ENCODE measurements at places on chromosomes 5 and 9.

DNA sequence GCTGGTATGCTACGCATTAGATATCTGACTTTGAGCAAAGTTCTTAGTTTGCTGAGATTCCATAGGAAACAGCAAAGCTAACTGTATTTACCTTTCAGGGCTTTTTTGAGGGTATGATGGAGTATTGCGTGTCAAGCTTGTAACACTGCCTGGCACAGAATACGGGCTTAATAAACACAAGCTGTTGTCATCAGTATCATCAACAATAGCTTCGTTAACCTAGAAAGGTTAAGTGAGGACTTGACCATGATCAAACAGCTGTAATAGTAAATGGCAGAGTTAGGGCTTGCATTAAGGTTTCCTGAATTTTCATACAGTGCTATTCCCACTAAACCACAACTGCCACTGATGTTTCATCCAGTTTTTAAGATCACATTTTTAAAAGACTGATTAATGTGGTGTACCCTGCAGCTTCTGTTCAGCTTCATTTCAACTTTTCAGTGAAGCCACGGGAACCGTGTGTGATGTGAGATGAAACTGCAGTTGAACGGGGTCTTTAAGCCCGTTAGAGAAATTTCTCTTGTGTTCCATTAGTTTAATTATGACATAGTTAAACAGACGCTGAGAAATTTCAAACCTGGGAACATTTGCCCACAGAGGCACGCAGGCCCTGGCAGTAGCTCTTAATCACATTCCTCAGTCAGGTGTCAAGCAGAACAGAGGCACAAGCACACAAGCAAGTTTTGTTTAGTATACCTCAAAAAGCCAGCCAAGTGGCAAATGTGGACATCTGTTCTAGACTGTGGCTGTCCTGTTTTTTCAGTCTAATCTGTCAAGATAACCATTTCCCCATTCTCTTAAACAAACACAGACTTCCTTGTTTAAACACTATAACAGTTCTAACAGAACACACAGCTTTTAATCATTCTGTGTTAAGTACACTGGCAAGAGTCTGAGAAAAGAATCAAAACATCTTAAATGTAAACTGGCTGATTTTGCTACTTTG lies 147.1 kb downstream of the ZNF608 start:
- no peak for DNase-seq

GRCh38 chr5:177368869-177369644 lies 11.3 kb downstream of the RGS14 start:
- DNase-seq: no peak

DNA sequence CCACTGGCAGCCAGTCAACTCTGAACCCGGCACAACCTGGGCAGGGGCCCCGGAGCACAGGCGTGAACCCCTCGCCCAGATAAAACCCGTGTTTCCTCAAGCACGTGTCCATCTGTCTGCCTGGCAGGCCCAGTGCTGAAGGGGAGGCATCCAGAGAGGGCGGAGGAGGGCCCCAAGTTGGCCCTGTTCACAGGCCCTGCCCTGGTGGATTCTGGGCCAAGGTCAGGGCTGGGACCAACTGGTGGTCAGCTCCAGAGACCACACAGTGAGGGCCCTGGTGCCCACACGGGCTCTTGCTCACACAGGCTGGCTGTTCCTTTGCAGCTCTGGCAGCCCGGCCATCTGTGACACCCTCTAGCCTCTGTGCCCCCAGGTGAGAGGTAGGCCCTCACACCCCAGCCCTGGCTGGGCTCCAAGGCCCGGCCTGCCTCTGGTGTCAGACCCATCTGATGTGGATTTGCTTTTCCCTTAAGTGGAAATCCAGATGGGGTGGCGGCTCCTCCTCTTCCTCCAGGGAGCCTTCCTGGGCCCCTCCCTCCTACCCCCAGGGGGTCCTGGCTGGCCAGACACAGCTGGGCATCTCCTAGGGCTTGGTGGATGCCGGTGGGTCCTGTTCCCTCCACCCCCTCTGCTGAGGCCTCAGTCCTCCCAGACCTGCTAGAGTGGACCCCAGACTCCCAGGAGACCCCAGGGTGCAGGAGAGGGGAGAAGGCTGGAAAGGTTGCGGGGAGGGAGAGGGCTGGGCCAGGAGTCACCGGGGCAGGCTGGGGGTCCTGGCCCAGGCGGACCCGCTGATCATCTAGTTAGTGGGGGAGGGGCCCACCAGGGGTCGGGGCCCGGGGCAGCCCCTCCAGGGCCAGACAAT lies 525 bp upstream of the STPG3 start:
- no peak for DNase-seq

DNA sequence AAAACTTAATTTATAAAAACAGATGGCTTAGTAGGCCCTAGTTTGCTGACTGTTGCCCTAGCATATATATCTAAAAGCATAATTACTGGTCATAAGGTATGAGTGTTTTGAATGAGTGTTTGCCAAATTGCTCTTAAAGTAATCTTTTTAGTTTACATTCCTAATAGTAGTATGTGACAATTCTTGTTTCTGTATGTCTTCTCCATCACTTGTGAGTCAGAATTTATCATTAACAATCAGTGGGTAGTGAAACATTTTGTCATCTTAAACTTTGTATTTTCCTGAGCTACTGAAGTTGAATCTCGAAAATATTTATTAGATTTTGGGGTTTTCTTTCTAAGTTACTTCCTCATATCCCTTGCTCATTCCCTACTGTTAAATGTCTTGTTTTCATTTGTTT lies 49.6 kb downstream of the APC start:
- no peak for DNase-seq

- DNase-seq: no peak
These were observed 1.4 kb downstream of the MYO10 start for GRCh38 chr5:16934677-16935153.

DNA sequence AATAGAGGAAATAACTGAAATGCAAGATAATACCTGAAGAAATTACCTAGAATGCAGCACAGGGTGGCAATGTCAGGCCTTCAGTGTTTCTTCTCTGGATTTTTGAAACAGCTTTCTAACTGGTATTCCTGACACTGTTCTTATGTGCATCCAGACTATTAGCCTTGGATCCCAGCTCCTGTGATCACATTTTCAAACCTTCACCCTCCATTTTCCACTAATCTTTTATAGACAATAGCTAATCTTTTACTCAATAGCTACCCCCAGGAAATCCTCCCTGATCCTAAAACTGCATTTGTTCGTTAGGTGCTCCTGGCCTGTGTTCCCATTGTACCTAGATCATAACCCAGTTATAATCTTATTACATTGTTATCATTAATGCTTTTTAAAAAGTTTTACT lies 101.5 kb upstream of the DHFR start:
- DNase-seq: no peak

GRCh38 chr9:70484232-70485130 lies 70.0 kb upstream of the KLF9 start:
- DNase-seq: no peak

DNA sequence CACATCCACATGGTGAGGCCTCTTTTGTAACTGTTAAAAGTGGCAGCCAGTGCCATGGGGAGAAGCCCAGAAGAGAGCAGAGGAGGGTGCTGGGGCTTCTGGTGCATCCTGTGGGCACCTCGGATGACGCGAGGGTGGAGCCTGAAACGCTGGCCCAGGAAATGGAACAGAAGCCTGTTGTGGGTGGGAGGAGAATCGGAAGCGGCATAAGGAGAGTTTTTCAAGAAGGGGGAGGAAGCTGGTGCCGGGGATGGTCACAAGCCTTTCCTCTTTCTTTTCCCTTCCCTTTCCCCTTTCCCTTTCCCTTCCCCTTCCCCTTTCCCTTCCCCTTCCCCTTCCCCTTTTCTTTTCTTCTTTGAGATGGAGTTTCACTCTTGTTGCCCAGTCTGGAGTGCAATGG lies 12.9 kb downstream of the ANKRD33B start:
- no peak for DNase-seq

DNA sequence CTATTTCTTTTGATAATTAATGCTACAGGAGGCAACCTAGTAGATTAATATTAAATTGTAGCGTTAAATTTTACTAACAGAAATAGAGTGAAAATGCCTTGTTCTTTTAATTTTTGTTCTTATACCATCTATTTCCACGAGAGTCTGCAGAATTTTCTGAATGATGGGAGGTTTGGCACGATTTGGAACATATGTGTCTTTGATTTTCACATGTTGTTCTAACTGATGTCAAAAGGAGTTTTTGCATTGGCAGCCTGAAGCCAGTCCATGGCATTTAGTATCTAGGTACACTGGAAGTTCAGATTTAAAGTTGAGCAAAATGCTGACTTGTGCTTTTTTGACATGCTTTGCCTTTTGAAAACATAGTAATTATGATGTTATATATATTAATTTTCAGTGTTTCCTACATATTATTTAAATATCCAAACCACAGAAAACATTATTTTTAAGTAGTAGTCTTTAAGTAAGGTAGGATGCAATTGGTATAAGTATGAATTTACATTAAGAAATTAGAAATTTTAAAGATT lies 103.0 kb downstream of the PBX3 start:
- no peak for DNase-seq
